Renal cortex interstitium (tissue), 15 donors: ENCODE measurements at places on chromosomes 5 and 9.

GRCh38 chr9:72539824-72540347 lies 18.5 kb downstream of the TMC1 start:
- no peak for DNase-seq

GRCh38 chr5:76125888-76126287 lies 42.7 kb downstream of the SV2C start:
- no peak for DNase-seq

GRCh38 chr5:36596247-36596646 lies 10.2 kb upstream of the SLC1A3 start:
- no peak for DNase-seq

DNA sequence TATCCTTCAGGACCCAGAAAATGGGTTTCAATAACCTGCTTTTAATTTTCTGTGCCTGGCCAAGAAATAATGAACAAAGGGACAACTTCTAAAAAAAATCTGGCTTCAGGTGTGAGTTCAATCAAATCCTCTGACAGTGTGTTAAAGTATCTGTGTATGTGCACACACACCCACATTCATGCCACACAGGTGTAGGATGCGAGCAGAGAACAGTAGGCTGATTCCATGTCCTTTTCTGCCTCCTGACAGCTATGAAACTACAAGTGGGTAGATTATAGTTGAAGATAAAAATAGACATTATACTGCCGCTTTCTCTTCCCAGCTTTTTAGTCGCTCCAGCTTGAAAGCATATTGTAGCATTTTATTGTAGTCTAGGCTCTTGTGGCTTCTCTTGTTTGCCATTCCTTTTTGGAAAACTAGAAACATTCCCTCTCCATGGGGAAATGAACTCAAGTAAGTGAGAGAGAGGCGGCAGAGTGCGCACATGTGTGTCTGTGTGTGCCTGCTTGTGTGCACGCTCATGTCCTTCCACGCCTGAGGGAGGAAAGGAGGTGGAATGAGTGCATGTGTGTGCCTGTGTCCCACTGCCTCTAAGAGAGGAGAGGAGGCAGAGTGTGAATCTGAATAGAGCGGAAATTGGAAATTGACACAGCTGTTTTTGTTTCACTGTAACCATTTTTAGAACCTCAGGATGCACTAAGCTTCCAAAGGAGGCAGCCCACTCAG lies 273.0 kb downstream of the ELAVL2 start:
- no peak for DNase-seq

DNA sequence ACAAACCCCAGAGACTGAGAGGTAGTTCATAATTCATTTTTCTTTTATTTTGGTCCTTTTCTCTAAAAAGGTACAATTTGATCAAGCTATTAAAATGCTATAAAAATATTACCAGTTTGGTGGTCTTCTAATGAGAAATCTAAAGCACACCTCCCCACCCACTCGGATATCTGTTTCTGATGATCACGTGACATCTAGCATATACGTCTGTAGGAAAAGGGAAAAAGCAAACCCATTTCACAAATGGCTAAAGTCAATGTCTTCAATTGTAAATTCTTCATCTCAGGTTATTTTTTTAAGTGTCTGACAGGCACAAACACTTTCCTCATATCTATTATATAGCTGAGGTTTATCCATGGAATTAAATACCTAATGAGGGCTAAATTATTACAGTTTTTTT lies 18.9 kb downstream of the ZNF354A start:
- DNase-seq: no peak

- DNase-seq: no peak
These were observed 752.8 kb downstream of the IRX1 start for GRCh38 chr5:4348423-4348822.

DNA sequence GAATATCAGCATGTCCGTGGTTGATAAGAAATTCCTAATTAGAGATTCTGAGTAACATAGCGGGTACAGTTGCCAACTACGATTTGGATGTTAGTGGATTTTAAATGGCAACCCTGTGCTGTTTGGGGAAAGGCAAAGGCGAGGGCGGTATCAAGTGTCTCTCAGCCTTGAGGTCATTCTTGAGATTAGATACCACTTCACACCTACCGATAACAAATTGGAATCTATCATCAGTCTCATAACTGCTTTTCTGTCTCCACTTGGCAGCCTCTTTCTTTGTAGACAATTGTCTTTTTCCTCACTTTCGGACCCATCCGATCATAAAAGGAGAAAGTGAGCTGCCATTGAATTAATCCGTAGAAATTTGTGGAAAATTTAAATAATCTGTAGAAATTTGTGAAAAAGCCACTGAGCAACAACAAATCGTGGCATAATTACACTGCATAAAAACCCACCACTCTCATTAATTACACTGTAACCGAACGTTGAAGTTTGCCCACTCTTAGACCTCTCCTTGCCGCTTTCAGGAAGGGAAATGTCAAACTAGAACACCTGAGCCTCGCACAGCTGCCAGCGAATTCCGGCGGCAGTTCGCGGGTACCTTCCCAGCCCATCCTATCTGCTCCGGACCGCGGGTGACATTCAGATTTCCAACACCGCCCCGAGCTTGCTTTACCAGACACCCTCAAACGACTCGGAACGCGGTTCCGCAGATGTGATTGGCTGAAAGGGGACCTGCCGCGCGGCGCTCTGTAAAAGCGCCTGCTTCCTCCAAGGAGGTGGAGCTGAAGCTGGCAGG lies 849 bp upstream of the RGMB start:
- DNase-seq: no peak

DNA sequence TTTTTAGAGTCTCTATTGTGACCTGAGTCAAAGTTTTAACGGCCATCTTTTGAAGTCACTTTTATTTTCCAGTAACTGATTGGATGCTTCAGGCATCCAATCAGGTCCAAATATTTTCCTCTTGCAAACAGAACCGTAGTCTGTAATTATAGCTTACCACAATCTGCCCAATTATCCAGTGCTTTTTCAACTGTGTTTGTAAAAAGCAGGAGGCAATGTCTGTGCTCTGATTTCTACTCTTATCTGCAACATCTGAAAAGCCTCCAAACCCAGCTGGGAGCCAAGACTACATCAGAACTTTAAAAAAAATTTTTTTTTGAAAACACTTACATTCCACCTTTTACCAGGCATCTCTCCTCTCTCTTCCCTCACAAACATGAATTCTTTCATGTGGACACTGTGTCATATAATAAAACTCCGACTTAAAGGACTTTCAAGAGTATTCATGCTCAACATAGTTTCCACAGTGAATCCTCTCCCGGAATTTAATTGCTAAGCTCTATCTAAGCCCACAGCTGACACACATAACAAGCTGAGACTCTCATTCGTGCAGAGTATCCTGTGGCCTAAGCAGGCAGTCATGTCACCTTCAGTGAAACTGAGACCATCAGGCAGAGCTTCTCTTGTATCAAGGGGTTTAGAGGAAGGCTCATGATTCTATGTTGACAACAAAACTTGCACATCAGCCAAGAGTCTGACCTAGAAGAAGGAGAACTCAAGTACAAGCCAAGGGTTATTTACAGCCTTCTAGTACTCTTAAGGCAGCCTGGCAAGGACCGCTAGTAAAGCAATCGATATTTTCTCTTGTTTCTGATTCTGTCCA lies 272.7 kb downstream of the TLE1 start:
- DNase-seq: no peak

GRCh38 chr5:137393196-137393993 lies 105.7 kb downstream of the SPOCK1 start:
- no peak for DNase-seq

DNA sequence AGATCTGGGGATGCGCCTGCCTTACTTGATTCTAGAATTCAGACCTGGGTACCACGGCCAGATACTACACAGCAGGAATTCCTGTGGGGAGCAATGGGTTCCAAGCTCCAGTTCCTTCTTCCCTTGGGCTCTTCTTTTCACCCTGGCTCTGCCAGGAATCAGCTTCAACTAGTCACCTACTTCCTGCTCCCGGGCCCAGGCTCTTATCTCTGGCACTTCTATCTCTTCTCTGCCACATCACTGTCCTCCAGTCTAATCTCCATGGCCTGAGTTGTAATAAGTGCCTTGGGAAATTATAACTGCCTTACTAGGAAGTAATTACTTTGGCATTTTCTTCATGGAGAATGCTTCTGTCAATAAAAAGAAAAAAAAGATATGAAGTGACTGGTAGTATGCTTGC lies 26.2 kb upstream of the SERINC5 start:
- no peak for DNase-seq

- no peak for DNase-seq
These were observed 14.9 kb downstream of the GAPT start for GRCh38 chr5:58505971-58506640.

DNA sequence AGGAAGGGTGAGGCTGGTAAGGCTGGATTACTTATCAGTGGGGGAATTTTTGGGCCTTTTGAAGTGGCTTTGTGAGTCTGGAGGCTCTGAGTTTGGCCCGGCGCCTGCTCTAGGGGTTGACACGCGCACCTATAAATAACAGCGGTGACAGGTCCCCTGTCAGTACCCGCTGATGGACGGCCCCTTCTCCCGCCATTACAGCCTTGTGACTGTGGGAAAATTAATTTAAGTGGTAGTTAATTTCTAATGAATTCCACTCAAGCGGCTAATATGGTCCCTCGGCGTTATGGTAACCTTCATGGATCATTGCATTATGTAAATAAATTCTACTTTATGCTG lies 16.5 kb downstream of the MRPL36 start:
- no peak for DNase-seq

GRCh38 chr9:4714266-4715016 lies 26.6 kb downstream of the AK3 start:
- DNase-seq: no peak

DNA sequence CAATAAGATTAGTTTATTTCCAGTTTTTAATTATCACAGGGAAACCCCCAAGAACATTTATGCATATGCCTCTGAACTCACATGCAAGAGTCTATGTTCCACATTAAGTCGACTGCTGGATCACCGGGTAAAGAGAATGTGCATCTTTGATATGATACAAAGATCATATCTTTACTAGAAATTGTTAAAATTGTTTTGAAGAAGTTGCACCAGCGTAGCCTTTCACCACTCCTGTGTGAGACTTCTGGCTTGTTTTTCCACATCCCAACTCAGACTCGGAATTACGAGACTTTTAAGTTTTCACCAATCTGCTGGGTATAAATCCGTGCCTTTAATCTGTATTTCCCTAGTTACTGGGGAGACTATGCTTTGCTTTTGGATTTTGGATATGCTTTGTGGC lies 113.2 kb downstream of the CEMIP2 start:
- DNase-seq: no peak

GRCh38 chr5:142472306-142472951 lies 147.6 kb upstream of the SPRY4 start:
- no peak for DNase-seq

GRCh38 chr9:29144476-29144875 lies 1571.2 kb upstream of the C9orf72 start:
- DNase-seq: no peak

DNA sequence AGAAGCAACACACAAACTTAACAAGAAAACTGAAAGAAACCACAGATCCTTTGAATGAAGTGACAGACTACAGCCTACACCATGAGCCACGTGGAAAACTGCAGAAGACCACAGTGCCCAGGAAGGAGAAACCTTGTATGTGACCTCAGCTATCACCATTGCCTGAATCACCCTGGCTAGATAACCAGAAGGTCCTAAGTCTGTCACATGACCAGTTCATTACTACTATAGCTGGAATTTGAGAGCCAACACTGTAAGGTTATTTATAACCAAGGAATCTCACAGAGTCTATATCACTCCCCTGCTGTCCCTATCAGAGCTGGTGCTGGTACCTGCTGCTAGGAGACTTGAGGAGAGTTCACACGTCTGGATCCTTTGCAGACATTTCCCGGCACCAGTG lies 90.3 kb upstream of the FBXL17 start:
- DNase-seq: no peak

DNA sequence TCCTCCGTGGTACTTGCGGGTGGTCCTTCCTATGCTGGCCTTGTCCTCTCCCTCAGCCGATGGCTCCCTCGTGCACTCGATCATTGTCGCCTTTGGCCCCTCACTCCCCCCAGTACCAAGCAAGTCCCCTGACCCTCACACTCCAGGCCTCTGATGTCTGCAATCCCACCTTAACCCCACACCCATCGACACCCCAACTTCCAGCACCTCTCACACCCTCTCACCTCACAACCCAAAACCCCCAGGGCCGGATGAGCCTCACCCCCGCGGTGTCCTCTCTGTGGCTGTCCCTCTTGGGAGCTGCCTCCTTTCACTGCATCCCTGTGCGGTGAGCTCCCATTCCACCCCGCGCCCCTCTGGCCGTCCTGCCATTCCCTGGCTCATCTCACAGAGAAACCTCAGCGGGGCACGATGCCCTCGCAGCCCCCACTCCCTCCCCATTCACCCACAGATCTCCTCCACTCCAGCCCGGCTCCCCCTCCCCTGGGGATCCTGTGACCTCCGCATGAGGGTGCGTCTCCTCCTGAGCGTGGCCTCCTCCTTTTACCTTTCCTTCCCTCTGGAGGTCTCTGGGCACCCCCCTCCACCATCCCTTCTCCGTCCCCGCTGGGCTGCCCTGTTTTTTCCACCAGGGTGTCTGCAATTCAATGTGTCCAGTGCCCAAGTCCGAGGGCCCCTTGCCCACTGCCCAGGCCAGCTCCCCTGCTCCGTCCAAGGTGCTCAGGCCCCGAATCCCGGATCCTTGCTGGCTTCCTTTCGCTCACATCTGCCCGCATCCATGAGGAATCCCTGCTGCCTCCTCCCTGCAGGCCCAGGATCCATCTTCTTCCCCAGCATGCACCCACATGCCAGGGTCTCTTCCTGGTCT lies 15.8 kb upstream of the RNU6ATAC start:
- DNase-seq: no peak

DNA sequence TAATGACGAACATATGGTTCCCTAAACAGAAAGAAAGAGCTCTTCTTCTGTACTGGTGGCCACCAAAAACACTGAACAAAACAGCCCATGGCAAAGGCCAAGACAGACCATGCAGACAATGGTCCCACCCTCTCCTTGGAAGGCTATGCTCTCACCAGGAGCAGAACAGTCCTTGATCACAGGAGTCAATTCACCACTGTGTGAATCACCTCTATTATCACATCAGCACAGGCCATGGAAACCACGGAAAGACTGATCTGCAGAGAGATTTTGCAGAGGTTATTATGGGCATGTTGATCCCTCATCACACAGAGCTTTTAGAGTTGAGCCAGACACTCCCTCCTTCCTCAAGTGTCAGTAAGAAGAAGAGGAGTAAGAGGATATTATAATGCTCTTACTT lies 134.0 kb upstream of the RASEF start:
- DNase-seq: no peak

DNA sequence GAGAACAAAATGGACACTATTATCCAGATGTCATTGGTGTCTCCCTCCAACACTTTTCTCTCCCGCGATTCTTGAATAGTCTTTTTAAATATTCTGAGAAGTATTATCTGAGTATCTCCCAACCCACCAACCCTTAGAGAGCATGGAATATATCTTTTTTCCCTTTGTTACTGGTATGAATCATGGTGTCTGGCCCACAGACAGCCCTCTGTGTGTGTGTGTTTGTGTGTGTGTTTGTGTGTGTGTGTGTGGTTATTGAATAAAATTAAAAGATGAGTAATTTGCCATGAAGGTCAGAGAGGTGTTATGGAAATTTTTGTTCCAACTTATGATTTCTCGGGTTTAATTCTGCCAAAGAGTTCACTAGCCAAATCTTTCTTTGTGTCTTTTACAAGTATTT lies 47.7 kb downstream of the CAMK4 start:
- DNase-seq: no peak

- no peak for DNase-seq
These were observed 93.1 kb downstream of the MRPS27 start for GRCh38 chr5:72226950-72227349.
